ENCODE measurements at places on chromosomes 3 and 15.

DNA sequence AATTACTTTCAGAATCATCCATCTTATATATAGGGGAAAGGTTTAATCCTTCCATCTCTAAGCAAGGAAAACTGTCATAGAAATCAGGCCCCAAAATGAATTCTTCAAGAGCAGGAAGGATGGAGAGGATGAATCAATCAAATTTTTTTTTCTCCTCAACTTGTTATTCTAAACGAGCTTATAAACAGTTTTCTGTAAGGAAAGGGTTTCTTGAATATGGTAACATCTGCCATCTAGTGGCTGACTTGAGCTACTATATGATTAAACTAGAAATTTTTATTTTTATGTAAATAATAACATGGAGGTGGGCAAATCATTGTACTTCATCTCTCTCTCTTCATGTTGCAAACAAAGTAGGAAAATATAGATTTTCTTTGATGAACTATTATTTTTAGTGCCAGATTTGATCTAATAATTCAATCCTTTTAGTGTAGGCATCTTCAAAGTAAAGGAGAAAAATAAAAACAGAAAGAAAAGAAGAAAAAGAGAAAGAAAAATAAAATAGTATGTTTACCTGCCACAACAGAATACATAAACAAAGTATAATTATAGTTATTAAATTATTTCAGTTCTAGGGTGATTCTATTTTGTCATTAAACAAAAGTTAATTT, 146.6 kb downstream of the SERPINI1 start:
- no peak for DNase-seq

GRCh38 chr3:129460155-129460554, 20.1 kb downstream of the IFT122 start:
- DNase-seq, result no peak

DNA sequence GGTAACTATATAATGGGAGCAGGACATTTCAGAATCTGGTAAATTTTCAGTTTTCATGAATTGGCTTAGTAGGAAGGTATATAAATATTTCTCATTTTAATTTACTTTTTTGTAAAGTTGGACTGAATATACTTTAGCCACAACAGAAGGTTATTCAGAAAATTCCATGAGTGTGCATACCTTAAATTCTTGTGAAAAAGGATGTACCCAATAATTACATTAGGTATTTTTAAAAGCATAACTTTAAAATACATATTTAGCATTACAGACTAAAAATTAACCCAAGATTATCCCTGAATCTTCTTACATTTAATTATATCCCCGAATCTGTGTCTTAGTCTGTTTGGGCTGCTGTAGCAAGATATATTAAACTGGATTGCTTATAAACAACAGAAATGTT, 24.9 kb upstream of the ATP11B start:
- no peak for DNase-seq

GRCh38 chr15:64476550-64476949, 16.2 kb downstream of the ZNF609 start:
- no peak for DNase-seq

DNA sequence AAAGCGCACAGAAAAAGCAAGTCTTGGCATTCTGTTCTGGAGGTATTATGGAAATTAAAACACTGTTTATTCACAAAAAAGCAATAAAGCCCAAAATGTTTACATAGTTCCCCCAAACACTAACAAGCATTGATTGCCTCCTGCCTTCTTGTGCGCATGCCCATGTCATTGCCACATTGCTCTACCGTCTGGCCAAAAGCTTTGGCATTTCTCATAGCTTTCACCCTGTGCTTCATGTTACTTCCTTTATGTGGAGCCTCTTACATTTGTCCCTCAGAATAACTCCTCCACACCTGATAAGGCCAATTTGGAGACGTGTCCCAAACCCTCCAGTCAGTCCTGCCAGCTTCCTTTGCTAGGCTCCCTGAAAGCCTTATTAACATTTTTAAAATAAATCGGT, 680.8 kb downstream of the GBE1 start:
- no peak for DNase-seq

DNA sequence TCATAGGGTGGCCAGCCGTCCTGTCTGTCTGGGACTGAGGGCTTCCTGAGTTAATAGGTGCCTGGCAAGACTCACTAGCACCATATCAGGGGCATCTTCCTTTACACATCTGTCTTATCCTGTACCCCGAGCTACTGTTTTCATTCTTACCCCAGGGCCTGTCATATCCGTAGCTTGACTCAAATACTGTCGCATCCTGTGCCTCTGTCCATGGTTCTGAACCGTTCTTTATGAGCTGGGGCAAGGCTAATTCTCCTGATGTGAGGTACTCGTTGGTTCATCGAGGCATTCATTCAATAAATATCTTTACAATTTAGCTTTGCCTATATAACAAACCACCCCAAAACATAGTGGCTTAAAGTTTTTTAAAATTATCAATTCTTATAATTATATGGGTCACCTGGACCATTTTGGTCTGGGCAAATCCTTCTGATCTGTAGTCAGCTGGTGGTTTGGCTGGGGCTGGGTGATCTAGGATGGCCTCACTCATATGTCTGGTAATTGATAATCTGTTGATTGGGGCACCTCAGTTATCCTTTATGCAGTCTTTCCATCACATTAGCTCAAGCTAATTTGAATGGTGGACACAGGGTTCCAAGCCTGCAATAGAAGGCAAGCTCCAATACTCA, 121.2 kb downstream of the TLE3 start:
- DNase-seq, result no peak

- no peak for DNase-seq
Measured at GRCh38 chr3:46471371-46471914, 6.7 kb upstream of the LTF start.

- no peak for DNase-seq
Measured at GRCh38 chr3:120349855-120350125, 636 bp upstream of the LRRC58 start.

DNA sequence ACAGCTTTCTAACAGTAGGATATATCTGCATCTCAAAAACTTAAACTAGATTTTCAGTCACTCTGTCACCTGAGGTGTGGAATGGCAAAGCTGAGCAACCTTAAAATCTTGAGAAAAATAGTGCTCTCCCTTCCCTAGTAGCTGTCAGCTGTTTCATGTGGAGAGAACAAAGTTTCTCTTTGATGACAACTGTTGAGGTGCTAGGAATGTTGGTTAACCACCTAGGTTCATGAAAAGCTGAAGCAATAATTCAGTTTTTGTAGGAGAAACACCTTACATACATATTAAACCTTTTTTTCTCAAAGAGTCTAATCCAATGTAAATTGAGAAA, 40.8 kb downstream of the TCF12 start:
- DNase-seq, result no peak

DNA sequence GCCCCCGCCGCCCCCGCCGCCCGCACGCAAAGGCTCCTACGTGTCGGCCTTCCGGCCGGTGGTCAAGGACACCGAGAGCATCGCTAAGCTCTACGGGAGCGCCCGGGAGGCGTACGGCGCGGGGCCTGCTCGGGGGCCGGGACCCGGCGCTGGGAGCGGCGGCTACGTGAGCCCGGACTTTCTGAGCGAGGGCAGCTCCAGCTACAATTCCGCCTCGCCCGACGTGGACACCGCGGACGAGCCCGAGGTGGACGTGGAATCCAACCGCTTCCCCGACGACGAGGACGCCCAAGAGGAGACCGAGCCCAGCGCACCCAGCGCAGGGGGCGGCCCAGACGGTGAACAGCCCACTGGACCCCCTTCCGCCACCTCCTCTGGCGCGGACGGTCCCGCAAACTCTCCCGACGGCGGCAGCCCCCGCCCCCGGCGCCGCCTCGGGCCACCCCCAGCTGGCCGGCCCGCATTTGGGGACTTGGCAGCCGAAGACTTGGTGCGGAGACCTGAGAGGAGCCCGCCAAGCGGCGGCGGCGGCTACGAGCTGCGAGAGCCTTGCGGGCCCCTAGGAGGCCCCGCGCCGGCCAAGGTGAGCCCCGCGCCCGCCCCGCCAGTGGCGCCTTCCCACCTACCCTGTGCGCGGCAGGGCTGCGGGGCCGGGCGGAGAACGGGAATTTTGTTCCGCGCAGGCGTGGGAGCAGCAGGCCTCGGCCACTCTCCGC, 2.4 kb downstream of the SKOR1 start:
- DNase-seq, result no peak

DNA sequence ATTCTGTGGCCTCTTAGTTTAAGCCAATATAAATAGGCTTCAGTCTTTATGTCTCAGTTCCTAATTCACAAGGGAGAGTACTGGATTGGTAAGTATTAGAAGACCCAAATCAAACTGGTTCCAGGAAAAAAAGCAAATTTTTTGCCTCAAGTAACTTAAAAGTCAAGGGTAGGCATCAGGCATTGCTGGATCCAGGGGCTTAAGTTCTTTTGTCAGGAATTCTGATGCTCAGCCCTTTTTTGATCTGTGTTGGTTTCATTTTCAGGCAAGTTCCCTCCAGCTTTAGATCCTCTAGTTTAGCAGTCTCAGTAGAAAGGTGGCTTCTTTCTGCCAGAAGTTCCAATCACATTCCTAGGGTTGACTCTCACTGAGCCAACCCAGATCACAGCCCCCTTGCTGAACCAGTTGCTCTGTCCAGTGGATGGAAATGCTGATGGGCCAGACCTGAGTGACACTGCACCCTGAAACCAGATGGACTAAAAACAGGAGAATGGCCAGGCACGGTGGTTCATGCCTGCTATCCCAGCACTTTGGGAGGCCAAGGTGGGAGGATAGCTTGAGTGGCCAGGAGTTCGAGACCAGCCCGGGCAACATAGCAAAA, 253.5 kb downstream of the SHQ1 start:
- no peak for DNase-seq

GRCh38 chr15:101200181-101200580, 51.7 kb downstream of the CHSY1 start:
- DNase-seq, result no peak

- no peak for DNase-seq
Measured at GRCh38 chr3:8882171-8882593, 81.1 kb downstream of the RAD18 start.

GRCh38 chr15:95326431-95327182, 1003.9 kb upstream of the NR2F2 start:
- no peak for DNase-seq

DNA sequence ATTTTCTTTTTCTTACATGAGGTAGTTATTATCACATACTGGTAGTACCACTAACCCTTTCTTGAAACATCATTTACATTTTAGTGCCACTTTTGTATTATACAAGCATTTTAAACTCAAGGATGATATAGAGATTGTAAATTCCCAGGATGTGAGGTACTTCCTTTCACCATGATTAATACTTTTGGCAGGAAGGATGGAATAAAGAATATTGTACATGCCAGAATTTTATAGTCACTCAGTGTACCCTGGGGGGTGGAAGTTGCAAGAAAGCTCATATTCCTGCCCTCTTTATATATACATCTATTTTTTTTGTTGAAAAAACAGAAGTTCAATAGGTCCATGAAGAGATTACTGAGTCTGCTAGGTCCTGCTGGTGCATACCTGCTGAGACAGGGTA, 141.0 kb upstream of the PLSCR5 start:
- DNase-seq, result no peak

DNA sequence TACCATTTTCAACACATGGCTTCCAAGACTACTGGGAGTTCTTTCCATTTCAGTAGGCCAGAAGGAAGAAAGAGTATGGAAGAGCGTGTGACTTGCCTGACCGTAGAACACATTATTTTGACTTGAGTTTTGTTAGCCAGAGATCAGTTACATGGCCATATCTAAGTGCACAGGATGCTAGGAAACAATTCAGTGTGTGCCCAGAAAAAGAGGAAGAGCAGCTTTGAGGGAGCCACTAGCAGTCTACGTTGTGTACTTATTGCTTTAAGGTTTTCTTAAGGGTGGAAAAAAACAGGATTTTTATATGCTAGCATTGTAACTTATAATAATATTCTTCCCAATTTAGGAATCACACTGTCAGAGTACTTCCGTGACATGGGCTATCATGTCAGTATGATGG, 44.1 kb upstream of the GRAMD1C start:
- DNase-seq, result no peak

- DNase-seq, result no peak
Measured at GRCh38 chr3:113232342-113232741, 21.0 kb downstream of the BOC start.

GRCh38 chr3:29183346-29184087, 97.4 kb upstream of the RBMS3 start:
- no peak for DNase-seq

DNA sequence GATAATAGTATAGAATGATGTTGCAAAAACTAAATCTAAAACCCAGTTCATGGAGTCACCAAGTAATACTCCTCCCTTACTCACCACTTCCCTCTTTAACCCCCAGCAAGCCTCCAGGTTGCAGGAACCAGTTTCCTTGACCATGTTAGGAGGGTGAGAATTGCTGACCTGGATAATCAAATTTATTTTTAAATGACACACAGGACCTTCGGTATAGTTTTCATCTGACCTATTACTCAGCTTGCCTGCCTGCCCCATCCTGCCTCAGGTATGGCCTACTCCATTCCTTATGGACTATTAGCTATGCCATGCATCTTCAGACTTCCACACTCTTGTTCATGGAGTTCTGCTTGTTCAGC, 883 bp downstream of the RTP4 start:
- DNase-seq, result no peak

DNA sequence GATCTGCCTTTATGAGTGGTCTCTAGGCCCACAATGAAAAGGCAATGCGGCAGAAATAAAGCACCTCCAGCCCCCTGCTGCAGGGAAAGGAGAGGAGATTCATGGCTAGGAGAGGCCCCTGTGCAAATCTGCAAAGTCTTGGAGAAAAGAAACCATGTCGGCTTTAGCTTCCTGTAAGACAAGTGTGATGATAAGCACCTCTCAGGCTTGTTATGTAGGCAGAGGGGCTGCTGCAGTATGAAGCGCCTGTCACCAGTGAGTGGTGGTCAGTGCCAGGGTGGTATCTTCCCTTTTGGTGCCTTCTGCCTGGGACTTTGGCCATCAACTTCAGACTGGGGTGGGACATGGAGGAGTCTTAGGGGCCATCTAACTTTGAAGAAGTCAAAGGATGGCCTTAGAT, 59.2 kb upstream of the ARHGEF3 start:
- no peak for DNase-seq

DNA sequence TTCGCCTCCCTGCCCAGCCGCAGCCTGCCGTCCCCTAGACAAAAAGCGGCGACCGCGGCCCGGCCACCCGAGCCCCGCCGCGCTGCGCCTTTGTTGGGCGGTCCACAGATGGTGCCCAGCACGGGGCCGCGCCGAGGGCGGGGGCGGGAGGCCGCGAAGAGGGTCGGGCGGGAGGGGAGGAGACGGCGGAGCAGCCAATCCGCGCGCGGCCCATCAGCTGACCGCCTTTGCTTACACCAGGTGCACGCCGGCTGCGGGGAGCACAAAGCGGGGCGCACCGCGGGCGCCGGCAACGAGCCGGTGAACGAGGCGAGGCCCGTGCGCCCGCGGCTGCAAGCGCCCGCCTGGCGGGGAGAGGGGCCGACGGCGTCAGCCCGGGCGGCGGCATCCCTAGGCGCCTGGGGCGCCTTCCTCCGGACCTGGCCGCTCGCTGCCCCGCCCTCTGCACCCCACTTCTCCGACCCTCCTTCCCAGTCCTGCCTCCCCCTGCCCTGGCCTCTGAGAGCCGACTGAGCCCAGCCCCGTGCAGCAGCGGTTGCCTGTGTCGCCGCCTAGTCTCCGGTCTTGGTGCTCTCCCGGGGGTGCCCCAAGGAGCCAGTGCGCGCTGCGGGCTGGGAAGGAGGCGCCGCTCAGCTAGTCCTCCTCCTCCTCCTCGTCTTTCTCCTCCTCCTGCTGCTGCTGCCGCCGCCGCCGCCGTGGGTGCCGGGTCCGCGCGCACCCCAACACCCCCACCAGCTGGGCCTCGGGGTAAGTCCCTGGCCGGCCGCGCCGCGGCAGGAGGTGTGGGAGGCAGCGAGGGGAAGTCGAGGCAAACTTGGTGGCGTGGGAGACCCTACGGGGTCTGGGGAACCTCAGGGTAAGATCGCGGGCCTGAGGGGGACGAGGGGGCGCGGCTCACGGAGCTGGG, at the start of gene LRRN1:
Gene LRRN1, plus strand, starts transcription at position 259 of the 907 bp plus-strand sequence. CDS start 45,211 bp downstream, outside the sequence.
- peak; percentile 73 for DNase-seq

All from cerebellar nuclear complex (tissue), 1 donor.